ENCODE measurements at places on chromosomes 4 and X.

GRCh38 chr4:54683616-54684346 is 26.0 kb downstream of the KIT start:
- H3K27ac ChIP-seq = no peak overlapping the region
- H3K4me1 ChIP-seq = peaks cover 1% of the 10 kb centered on the region
- no peak overlapping the region for H3K4me3 ChIP-seq
- no peaks in the 10 kb centered on the region for H3K27me3 ChIP-seq

DNA sequence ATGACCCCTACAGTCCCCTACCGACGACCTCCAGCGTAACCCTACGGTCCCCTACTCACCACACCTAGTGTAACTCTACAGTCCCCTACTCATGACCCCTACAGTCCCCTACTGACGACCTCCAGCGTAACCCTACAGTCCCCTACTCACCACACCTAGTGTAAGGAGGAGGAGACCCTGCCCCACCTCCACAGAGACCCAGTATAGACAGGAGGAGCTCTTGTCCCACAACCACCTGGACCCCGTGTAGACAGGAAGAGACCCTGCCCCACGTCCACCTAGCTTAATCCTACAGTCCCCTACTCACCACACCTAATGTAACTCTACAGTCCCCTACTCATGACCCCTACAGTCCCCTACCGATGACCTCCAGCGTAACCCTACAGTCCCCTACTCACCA is 26.9 kb downstream of the CSF2RA start:
- no peak overlapping the region for H3K27ac ChIP-seq
- no peaks in the 10 kb centered on the region for H3K27me3 ChIP-seq
- H3K4me3 ChIP-seq = no peak overlapping the region
- no peak for DNase-seq
- H3K36me3 ChIP-seq = peaks cover 3% of the 10 kb centered on the region
- H3K4me1 ChIP-seq = 0 out of 2 replicates have a peak, but pooled peaks cover under 1% of the 10 kb centered on the region

DNA sequence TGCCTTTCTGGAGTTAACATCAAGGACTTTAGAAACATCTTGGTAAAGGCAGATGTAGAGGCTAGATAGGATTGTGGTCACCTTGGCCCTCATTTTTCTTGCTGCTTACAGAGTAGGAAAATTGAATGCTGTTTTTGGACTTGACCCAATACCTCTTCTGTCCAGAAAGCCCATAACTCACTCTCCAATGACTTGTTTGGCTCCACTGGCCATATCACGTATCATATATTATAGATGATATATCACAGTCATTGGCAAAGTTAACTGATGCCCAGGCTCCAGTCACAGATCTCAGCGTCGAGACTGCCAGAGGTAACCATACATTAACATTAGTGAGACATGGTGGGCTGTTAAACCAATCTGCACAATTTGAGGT is 88.1 kb upstream of the PLAC1 start:
- H3K4me3 ChIP-seq = no peak overlapping the region
- no peak for DNase-seq
- no peaks in the 10 kb centered on the region for H3K27me3 ChIP-seq
- H3K36me3 ChIP-seq = no peaks in the 10 kb centered on the region
- H3K27ac ChIP-seq = no peak overlapping the region
- no peaks in the 10 kb centered on the region for H3K4me1 ChIP-seq

- H3K27ac ChIP-seq = no peak overlapping the region
- H3K4me1 ChIP-seq = no peaks in the 10 kb centered on the region
- H3K36me3 ChIP-seq = peaks cover 4% of the 10 kb centered on the region
- H3K27me3 ChIP-seq = no peaks in the 10 kb centered on the region
- no peak for DNase-seq
These were observed 47.5 kb downstream of the CCNI start for GRCh38 chr4:77028246-77028645.

Data from iPS DF 6.9 (cell line).